ENCODE measurements at places on chromosomes 11 and 22.

DNA sequence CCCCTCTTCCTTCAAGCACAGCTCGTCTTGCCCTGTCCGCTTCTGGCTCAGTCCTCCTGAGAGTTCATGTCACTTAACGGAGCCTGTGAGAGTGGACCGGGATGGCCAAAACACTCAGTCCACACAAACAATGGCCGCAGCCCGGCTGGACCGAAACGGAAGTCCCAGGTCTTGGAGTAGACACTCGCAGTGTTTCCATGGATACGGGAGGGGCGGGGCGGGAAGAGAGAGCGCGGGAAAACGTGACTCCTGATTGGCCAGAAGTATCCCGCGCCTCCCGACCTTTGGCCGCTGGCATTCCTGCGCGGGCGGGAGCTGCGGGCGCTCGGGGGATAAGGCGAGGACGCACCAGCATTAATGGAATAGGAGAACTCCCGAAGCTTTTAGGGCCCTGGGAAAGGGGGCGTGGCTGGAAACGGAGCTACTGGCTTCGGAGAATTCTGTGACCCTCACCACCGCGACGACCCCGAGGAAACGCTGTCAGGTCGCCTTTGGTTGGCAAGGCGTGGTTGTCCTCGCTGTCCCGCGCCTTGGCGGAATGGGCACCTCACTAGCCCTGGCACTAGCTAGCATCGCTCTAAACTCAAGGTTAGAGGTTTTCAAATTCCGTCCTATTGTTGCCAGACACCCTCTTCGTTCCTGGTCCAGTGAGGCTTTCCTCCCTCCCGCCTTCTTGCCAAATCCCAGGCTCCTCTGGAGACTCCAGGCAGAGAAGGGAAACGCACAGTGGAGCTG is at the start of the genes NLRP14 and ZNF214:
Gene NLRP14, plus strand, starts transcription at position 297 of the 735 bp plus-strand sequence. CDS start 18,108 bp downstream, outside the sequence.
Gene ZNF214, minus strand, starts transcription at position 164 of the 735 bp plus-strand sequence. CDS start 17,511 bp downstream, outside the sequence.
- DNase-seq, result peak; percentile 85

GRCh38 chr22:48632646-48633246 is 1194.9 kb downstream of the BRD1 start:
- DNase-seq, result no peak

GRCh38 chr22:46737105-46737975 is 712 bp downstream of the CERK start:
- no peak for DNase-seq

- DNase-seq, result no peak
Measured at GRCh38 chr11:28632338-28632737, 524.1 kb downstream of the METTL15 start.

- no peak for DNase-seq
Measured at GRCh38 chr11:112655371-112655770, 305.8 kb upstream of the NCAM1 start.

DNA sequence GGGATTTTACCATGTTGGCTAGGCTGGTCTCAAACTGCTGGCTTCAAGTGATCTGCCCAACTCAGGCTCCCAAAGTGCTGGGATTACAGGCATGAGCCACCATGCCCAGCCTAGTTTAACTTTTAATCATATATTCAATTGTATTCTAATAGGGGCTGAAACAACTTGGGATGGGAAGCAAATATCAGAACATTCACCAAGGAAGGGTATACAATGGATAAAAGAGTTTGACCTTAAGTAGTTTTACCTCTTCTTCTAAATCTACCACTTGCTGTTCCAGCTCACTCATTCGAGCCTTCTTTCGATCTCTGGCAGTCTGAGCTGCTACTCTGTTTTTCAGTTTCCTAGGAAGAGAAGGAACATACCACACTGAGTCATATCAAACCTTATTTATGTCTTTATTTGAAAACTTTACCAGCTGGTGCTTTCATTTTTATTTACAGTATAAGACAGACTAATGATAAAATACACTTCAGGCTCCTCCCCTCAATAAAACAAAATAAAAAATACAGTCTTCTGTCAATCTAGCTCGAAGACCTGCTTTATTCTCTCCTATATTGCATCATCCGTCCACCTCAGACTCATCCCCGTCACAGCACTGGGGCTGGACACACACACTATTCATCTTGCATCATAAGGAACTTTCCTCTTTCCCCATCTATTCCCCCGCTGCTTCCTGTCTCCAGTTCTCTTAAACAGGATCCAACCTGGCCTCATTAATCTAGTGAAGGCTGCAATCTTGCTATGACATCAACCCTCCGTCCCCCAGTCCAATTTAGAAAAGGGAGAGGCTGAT is 1.4 kb downstream of the XBP1 start:
- DNase-seq, result no peak

- no peak for DNase-seq
Measured at GRCh38 chr22:43992331-43992821, 31.7 kb upstream of the PARVB start.

GRCh38 chr11:269146-269890 is 8.9 kb upstream of the NLRP6 start:
- no peak for DNase-seq

GRCh38 chr11:128346804-128347203 is 240.6 kb downstream of the ETS1 start:
- no peak for DNase-seq

DNA sequence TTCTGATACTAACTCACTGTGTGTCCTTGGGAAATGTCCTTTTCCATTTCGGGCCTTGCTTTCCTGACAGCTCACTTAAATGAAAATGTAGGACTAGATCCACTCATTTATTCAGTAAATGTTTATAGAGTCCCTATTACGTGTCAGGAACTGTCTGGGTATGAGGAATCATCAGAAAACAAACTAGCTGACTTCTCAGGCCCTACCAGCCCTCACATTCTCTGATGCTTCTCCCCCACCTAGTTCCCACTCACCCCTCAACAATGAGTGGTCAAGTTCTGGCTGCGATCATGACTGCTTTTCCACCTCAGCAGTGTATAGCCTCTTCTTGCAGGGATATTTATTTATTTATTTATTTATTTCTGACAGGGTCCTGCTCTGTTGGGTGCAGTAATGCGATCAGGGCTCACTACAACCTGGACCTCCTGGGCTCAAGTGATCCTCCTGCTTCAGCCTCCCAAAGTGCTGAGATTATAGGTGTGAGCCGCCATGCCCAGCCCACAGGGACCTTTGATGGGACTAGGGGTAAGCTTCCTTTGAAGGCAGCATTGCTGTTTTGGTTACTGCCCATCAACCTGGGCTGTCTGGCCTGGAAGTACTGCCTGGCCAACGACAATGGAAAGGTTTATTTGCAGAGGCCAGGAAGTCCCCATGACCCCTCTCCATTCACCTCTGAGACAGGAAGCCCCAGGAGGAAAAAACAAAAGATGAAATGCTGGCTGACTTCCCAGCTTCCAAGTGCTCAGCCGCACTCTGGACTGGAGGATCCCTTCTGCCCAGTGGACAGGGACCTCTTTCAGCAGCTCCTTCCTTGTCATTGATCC is 33.1 kb upstream of the POLD3 start:
- DNase-seq, result no peak

DNA sequence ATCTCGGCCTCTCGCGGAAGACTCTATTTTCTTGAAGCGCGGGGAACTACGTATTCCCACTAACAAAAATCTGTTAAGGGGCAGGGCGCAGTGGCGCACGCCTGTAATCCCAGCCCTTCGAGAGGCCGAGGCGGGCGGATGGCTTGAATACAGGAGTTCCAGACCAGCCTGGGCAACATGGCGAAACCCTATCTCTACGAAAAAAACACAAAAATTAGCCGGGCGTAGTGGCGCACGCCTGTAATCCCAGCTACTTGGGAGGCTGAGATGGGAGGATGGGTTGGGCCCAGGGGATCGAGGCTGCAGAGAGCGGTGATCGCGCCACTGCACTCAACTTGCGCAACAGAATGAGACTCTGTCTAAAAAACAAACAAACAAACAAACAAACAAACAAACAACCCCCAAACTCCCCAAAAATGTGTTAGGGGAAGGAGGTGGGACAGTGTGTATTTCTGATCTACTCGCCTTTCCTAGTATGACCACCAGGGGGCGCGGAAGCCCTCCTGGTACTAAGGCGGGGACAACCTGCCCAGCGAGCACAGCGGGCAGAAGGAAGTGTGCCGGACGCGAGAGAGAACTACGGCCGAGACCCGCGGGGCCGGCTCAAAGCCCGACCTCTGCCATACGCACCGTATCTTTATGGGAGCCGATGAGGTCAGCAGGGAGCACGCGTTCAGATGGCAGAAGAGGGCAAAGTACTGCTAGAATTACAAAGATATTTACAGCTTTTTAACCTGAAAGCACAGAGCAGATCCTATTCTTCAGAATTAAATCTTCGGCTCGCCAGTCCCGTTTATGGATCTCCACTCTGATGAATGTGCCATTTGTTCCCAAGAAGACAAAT is 1.3 kb upstream of the STX3 start:
- peak; percentile 74 for DNase-seq

- peak; percentile 41 for DNase-seq
Measured at GRCh38 chr22:38655519-38656255, 505 bp downstream of the FAM227A start.

- no peak for DNase-seq
Measured at GRCh38 chr11:119741369-119742262, 12.6 kb upstream of the NECTIN1 start.

- no peak for DNase-seq
Measured at GRCh38 chr11:15114501-15115475, at the start of gene INSC. Gene INSC (plus strand): TSS chr11:15114923. CDS start chr11:15149175, 34,252 bp downstream.

DNA sequence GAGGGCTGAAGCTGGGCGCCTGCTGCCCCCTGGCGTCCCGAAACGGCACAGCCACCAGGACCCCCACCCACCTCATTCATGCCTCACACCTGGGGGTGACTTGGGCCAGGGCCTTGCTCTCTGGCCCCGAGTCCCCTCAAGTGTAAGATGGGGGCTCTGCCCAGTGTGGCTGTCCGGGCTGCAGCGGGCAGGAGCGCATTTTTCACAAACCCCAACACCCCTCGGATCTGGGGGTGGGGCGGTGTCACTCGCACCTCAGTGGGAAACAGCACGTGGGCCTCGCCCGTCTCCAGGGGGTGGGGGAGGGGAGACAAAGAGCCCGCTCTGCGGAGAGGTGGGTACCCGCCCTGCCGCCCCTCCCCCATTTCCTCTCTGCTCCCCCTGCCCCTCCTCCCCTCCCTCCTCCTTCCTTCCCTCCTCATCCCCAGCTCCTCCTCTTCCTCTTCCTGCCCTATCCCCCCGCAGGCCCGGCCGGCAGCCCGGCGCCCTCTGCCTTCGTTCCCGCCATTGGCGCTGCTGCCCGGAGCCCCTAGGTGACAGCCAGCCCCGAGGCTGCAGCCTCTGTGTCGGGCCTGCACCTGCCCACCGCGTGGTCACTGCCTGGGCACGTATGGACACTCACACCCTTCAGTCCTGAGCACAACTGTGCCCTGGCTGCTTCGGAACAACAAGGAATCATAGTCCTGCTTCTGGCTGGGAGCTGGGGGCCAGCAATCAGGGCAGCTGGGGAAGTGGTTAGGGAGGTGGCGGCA is 6.8 kb upstream of the CDKN1C start:
- DNase-seq, result peak; percentile 81

DNA sequence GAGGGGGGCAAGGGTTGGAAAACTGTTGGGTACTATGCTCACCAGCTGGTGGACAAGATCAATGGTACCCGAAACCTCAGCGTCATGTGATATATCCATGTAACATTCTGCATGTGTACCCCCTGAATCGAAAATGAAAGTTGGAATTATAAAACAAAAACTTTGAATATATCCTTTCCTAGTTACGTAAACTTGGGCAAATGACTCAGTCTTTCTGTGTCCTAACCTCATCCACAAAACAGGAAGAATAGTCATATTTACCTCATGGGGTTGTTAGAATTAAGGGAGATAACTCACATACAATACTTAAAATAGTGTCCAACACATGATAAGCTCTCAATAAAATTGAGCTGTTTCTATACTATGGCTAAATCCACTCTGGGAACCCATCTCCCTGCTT is 620.1 kb upstream of the KIRREL3 start:
- no peak for DNase-seq

DNA sequence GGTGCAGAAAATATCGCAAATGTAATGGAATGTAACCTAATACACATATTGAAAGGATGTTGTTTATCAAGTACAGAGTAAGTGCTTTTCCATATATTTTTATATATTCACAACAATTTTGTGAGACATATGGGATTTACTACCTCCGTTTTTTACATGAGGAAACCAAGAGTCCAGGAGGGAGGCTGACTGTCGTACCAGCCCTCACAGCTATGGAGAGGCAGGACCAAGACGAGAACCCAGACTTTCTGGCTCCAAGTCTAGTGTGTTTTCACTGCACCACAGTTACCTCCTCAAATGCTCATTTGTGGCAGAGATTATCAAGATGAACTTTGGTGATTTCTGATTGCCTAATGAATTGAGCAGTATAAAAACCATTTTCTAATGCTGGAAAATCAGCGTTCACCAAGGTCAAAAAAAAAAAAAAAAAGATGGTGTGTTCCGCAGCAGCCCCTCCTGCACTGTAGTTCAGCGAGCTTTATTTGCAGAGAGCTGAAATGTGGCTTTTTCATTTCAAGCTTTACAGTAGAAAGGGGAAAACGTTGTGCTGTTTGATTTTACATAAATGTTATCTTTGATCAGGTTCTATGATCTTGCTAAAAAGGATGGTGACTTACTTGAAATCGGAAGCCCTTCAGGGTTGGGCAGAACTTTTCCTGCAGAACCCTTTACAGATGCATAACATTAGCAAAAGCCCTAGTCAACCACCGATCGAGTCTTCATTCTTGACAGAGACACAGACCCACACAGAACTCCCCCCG is 44.7 kb upstream of the WEE1 start:
- DNase-seq, result peak; percentile 54

DNA sequence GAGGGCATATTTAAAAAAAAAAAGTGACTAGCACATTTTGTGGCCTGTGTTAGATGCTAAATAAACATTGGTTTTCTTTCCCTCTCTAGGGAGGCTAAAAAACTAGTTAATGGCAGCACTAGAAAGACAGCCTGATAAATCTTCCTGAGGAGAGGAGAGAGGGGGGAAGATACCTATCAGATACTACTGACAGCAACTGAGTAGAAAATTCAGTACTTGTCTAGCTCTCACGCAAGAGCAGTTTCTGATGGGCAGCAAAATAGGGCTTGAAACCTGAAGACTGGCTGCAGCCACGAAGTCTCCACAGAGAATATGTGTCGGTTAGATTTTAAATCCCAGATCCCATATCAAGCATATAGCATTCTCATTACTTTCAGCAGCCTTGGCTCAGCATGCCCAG is 388.2 kb downstream of the KCNA4 start:
- no peak for DNase-seq

- DNase-seq, result no peak
Measured at GRCh38 chr22:46031066-46031465, 54.1 kb upstream of the WNT7B start.

All from NCI-H2227 treated with DMSO at 0.1 percent for 48 hours (cell line).